ENCODE measurements at places on chromosomes 13 and 19.

DNA sequence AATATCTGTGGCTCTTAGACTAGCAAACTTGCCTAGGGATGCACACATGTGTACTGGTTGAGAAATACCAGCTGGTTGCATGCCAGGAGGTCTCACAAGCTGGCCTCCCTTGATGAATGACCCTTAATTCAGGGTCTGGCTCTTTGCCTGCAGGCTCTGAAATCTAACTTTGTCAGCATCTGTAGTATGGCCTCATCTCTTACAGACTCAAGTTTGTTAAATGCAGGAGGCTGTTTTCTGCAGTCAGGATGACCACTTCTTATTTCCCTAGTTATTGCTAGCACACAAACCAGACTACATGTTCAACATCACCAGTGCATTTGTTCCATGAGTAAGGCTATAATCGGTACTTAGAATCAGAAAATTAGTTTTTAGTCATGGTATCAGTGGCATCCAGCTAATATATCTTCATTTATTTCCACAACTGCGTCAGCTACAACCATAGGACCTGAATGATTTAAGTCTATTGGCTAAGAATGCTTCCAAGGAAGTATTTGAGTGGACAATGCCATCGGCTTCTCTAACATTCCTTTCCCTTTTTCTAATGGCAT lies 23.3 kb upstream of the POSTN start:
- no peak for DNase-seq

DNA sequence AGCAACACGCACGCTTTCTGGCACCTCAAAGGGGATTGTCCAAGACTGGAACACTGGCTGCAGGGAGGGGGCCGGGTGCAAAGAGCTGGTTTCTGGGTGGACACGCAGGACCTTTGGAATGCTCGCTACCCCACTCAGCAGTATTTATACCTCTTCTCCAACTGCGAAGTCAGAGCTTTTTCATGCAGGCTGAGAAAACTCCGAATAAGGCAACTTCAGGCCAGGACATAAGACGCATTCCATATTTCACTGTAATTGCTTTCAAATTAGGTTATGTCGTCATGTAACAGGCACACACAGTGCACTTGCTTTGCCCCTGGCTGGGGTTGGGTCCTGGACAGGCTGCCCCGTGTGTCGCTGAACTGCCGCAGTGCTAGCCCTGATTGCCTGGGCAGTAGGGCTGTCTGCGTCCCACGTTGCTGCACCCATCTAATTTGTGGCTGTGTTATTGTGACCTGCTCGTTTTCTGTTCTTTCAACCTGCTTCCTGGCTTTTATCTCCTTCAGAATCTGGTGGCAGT lies 44.5 kb downstream of the ACTN4 start:
- DNase-seq, result no peak

DNA sequence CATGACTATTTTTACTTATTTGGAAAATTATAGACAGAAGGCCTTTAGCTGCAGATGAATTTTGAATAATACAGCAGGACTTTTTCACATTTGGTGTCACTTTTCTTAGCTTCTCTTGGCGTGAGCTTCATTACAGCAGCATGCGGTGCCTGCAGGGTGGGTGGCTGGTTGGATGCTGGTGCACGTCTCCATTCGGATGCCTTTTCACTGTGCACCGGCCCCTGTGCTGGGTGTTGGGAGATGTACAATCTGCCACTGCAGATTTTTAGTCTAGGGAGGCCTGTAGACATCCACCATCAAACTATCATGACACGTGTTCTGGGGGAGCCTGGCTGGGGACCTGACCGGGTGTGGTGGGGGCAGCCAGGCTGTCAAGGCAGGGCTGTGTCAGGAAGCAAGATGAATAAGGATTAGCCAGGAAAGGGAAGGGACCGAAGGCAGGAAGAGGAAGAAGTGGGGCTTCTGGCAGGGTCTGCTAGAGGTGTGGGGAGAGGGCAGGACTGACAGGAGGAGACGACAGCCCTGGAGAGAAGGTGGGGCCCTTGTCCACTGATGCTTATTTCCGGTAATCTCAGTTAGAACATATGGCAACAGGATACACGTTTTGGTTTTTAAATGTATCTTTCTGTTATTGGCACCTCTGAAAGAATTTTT lies 88.8 kb downstream of the ARHGEF7 start:
- no peak for DNase-seq

DNA sequence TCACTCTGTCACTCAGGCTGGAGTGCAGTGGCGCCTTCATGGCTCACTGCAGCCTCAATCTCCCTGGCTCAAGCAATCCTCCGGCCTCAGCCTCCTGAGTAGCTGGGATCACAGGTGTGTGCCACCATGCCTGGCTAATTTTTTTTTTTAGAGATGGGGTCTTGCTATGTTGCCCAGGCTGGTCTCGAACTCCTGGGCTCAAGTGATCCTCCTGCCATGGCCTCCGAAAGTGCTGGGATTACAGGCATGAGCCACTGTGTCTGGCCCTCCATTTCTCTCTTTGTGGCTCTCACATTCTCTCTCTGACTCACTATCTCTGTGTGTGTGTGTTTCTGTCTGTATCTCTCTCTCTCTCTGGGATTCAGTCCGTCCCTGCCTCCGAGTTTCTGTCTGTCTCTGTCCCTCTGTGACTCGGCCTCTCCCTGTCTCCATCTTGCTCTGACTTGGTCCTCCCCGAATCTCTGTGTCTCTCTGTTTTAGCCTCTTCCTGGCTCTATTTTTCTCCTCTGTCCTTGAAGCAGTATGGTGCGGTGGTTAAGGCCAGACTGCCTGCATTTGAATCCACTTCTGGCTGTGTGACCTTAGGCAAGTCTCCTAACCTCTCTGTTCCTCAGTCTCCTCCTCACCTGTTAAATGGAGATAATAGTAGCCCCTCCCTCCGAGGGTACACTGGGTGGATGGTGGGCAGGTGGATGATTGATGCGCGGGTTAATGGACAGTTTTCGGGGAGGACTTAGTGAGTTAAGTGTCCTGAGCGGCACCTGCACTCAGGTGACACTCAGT lies 11.0 kb downstream of the MEIS3 start:
- no peak for DNase-seq

GRCh38 chr13:73462241-73462640 lies 403.4 kb downstream of the KLF5 start:
- no peak for DNase-seq

- no peak for DNase-seq
Observed at GRCh38 chr13:52983836-52984235, 44.8 kb upstream of the OLFM4 start.

GRCh38 chr13:78102121-78102677 lies 183.6 kb upstream of the EDNRB start:
- DNase-seq, result no peak

DNA sequence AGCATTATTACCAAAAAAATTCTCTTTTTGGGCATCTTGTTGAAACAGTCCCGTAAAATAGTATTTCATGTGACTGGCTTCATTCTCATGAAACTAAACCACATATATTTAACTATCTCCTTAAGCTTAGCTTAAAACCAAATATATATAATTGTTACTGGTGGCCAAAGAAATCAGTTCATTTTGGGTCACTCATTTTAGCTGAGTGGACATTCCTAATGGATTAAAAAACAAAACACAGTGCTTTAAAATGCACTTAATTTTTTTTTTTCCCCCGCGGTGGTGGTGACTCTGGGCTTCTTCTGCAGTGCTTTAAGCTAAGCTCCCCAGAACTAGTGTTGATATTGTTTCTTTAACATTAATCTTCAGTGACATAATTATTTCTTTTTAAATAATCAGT lies 540.1 kb downstream of the GPC6 start:
- DNase-seq, result no peak

DNA sequence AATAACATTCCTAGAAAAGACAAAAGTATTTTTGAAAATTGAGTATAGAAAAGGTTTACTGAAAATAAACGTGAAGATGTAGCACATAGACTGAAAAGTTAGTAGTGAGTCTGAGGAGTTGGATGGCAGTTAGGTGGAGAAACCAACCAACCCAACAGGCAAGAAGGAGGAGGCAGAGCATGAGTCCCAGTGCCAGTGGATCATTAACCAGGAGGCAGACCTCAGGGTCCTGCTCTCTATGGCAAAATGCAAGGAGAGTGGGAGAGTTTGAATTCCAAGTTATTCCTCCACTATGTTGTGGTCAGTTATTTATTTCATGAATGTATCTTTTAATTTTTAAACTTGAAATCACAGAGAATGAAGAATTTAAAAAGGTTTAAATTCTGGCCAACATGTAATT lies 446.4 kb downstream of the GPC6 start:
- DNase-seq, result no peak

DNA sequence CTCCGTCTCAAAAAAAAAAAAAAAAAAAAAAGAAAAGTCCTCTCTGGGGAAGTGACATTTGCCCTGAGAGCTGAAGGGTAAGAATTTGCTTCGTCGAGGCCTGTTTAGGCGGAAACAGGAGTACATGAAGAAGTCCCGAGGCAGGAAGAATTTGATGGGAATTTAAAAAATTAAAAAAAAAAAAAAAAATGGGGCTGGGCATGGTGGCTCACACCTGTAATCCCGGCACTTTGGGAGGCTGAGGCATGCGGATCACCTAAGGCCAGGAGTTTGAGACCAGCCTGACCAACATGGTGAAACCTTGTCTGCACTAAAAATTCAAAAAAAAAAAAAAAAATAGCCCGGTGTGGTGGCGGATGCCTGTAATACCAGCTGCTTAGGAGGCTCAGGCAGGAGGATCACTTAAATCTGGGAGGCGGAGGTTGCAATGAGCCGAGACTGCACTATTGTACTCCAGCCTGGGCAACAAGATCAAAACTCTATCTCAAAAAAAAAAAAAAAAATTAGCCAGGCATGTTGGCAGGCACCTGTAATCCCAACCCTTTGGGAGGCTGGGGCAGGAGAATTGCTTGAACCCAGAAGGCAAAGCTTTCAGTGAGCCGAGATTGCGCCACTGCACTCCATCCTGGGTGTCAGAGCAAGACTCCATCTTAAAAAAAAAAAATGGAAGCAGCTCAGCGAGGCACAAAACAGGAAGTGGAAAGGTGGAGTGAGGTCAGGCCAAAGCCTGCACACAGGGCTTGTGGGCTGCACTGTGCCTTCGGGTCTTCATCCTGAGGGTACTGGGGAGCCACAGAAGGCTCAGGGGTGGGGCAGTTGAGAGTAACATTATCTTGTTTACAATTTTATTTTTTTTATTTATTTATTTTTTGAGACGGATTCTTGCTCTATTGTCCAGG lies 4.9 kb downstream of the BAX start:
- no peak for DNase-seq

DNA sequence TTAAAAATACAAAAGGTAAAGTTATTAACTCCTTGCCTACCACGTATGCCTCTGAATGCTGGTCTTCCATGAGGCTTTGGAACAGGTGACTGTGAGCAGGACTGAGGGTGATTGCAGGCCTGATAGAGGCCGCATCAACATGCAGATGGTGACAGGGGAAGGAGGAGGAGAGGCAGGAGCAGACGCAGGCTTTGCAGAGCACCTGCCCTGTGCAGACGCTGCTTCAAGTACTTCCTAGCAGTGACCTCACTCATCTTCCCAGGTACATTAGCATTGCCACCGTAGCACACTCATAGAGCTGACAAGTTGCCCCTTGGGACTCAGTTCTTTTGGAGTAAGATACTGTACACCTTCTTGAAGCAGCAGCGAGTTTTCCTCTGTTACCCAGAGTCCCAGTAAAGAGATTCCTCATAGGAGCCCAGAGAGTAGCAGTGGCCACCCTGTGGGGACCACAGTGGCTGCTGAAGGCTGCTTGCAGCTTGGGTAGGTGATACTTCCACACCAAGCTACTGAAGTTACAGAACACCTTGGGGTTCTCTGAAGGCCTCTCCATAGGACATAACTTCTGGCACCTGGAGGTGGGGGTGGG lies 56.0 kb downstream of the ZNF536 start:
- DNase-seq, result peak; percentile 98

DNA sequence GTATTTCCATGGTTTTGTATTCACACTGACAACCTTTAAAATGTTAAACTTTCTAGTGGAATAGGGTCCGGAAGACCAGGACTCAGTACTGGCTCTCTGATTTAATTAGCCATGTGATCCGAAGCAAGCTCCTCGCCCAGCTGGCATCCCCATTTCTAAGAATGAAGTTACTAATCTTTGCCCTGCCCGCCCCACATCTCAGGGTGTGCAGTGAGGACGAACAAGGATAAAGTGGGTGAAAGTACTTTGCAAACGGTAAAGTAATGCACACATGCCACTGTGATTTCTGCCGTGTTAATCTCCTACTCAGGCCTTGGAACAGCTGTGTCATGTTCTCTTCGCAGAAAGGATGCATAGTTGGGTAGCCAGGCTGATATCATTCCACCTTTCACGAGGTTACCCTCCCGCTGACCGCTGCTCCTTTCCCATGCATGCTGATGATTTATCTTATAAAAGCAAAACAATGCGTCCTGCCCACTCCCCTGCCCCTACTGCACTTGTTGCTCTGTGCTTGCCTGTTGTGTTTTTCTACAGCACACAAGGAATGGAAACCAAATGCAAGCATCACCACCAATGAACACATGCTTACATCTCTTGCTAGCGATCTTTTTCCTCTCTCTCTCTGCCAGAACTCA lies 539.0 kb downstream of the EFNB2 start:
- no peak for DNase-seq

GRCh38 chr19:51367255-51367564 lies 1.0 kb upstream of the ETFB start:
- DNase-seq, result no peak

DNA sequence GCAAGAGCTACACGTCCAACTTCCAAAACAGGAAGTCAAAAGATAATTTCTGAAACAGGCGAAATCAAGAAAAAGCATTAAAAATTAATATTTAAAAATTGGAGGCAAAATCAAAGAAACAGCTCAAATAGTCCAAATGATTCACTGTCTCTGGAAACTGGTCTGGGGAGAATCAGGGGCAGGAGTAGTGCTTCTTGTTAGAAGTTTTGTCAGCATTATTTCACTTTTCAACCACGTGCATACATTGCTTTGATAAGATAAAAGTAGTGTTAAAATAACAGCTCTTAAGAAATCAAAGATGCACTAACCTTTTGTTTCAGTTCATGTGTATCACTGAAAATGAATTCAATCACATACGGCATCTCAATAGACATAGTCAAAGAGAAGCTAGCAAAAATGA lies 53.8 kb downstream of the PARP4 start:
- DNase-seq, result no peak

DNA sequence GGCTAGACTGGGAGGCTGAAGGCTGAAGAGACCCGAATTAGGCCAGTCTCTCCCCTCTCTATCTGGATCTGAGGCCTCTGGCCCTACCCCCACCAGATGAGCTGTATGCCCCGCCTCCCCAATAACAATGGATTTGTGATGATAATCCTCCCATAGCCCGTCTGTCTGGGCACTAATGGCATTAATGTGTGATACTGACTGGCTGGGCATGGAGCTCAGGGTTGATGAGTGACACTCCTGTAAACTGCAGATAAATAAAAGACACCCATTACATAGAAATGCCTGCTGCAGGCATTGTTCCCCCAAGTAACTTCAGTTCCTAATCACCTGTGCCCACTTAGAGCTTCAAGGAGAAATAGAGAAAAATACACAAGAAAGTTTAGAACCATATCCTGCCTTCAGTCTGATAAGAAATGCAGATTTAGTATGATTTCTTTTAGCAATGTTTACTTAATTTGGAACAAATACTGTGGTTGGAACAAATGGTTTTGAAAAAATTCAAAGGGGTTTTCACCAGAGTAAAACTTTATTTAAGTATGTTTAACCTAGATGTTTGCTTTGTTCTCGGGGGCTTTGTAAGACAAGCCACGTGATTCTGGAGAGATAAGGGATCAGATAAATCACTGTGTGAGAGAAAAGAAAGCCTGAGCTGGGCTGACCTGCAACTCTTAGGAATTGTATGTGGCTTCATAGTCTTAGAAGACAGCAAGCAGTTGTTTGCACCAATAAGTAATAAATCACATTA lies 60.3 kb downstream of the TNFRSF19 start:
- DNase-seq, result no peak

Measured in DMS79 treated with DMSO at 0.1 percent for 48 hours (cell line).